Activated T-helper 1 cell treated with anti-CD3 and anti-CD28 coated beads, Interleukin-12 subunit alpha, Interleukin-12 subunit beta, Interleukin-2, Interleukin-4 antibody, amounts not matched to agents 30 ng/mL and 10 ng/mL and 1 ng/mL, durations not matched to agents 14 hours and 24 hours and 36 hours (primary cell): ENCODE measurements at places on chromosomes 13 and 19.
A peak's percentile ranks its signal among the peaks of the same experiment; 100 is the strongest.

GRCh38 chr13:29520671-29521070 lies 74.8 kb downstream of the SLC7A1 start:
- H3K36me3 ChIP-seq = peaks cover 37% of the 10 kb centered on the region
- no peak overlapping the region for H3K27ac ChIP-seq
- no peaks in the 10 kb centered on the region for H3K4me1 ChIP-seq
- H3K4me3 ChIP-seq = no peak overlapping the region
- no peaks in the 10 kb centered on the region for H3K27me3 ChIP-seq
- no peak for DNase-seq

DNA sequence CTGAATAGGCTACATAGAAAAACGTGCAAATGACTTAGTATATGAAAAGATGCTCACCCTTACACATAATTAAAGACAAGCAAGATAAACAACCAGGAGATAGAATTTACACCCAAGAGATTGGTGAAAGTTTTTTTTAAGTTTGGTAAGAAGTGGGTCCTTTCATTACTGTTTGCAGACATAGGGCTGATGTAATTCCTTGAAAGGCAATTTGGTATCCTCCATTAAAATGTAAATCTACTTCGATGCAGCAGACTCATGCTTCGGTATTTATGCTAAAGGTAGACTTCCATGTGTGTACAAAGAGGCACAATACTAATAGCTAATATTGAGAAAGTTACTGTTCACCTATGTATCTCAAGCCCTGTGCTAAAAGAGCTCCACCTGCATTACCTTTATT lies 33.5 kb downstream of the CNMD start:
- H3K27ac ChIP-seq = no peak overlapping the region
- H3K4me1 ChIP-seq = no peaks in the 10 kb centered on the region
- no peak for DNase-seq
- H3K4me3 ChIP-seq = no peak overlapping the region
- no peaks in the 10 kb centered on the region for H3K27me3 ChIP-seq
- no peaks in the 10 kb centered on the region for H3K36me3 ChIP-seq

- H3K4me3 ChIP-seq = no peak overlapping the region
- no peaks in the 10 kb centered on the region for H3K4me1 ChIP-seq
- no peak for DNase-seq
- no peaks in the 10 kb centered on the region for H3K27me3 ChIP-seq
- no peaks in the 10 kb centered on the region for H3K36me3 ChIP-seq
- no peak overlapping the region for H3K27ac ChIP-seq
Measured at GRCh38 chr13:71583581-71583980, 283.4 kb downstream of the DACH1 start.

- DNase-seq = no peak
- H3K4me3 ChIP-seq = no peak overlapping the region
- H3K27ac ChIP-seq = no peak overlapping the region
- peaks cover 2% of the 10 kb centered on the region for H3K36me3 ChIP-seq
- H3K4me1 ChIP-seq = no peaks in the 10 kb centered on the region
Measured at GRCh38 chr19:3851254-3852176, 17.3 kb downstream of the ZFR2 start.

DNA sequence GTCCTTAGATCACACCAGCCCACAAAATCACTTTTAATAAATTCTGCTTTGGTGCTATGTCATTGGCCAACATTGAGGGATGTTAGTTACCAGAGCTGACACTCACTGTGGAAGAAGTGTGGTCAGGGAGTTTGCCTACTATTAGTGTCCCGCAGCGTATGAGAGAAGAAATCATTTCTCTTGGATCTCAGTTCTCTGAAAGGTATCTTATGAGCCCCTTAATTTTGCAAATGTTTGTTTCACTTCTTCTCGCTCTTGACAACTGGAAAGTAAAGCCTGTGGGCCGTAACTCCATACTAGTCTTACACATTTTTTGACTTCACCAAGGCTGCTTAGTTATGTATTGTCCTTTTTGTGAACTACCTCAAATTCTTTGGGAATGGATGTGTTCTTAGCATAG lies 80.9 kb downstream of the FLT1 start:
- peaks cover 8% of the 10 kb centered on the region for H3K36me3 ChIP-seq
- no peak overlapping the region for H3K27ac ChIP-seq
- peaks cover 17% of the 10 kb centered on the region for H3K4me1 ChIP-seq
- H3K4me3 ChIP-seq = no peak overlapping the region
- H3K27me3 ChIP-seq = peaks cover 2% of the 10 kb centered on the region

GRCh38 chr13:29513002-29513980 lies 82.2 kb downstream of the SLC7A1 start:
- DNase-seq = no peak
- H3K36me3 ChIP-seq = peaks cover 28% of the 10 kb centered on the region
- no peaks in the 10 kb centered on the region for H3K4me1 ChIP-seq
- H3K4me3 ChIP-seq = no peak overlapping the region
- H3K27ac ChIP-seq = no peak overlapping the region

DNA sequence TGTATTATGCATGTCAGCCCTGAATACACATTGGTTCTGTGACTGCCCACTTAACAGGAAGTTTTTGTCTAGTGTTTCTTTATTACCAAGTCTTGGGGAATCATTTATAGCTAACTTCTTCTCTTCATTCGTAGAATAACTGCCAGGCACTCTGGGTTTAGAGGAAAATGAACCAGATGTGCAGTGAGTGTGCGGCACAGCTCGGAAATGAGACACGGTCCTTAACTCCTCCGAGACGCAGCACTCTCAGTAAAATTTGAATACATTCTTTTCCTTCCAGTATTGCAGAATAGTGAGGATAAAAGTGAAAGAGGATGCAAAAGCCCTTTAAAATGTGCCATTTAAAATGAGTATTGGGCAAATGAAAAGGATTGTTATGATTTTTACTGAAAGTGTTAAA lies 29.2 kb downstream of the ATP8A2 start:
- no peak overlapping the region for H3K4me3 ChIP-seq
- no peak overlapping the region for H3K27ac ChIP-seq
- peaks cover 7% of the 10 kb centered on the region for H3K27me3 ChIP-seq
- H3K36me3 ChIP-seq = no peaks in the 10 kb centered on the region
- H3K4me1 ChIP-seq = no peaks in the 10 kb centered on the region
- DNase-seq = no peak

DNA sequence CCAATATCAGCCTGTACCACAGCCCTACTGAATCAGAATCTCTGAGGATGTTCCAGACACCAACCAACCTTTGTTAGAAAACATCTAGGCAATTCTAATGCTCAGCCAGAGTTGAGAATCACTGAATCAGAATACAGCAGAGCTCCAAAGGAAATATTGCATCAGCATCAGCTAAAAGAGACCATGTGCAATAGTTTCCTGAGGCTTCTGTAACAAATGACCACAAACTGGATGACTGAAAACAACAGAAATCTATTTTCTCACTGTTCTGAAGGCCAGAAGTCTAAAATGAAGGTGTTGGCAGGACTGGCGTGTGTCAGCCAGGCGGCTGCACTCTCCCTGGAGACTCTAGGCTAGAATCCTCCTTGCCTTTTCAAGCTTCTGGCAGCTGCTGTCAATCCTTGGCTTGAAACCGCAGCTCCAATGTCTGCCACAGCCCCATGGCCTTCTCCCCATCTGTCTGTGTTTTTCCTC lies 1.2 kb upstream of the DCT start:
- H3K4me1 ChIP-seq = no peaks in the 10 kb centered on the region
- DNase-seq = no peak
- H3K27me3 ChIP-seq = peaks cover 2% of the 10 kb centered on the region
- no peaks in the 10 kb centered on the region for H3K36me3 ChIP-seq
- no peak overlapping the region for H3K4me3 ChIP-seq
- no peak overlapping the region for H3K27ac ChIP-seq

GRCh38 chr13:99802416-99802815 lies 169.2 kb downstream of the ZIC5 start:
- H3K27ac ChIP-seq = no peak overlapping the region
- no peaks in the 10 kb centered on the region for H3K36me3 ChIP-seq
- H3K4me3 ChIP-seq = no peak overlapping the region
- H3K27me3 ChIP-seq = peaks cover 3% of the 10 kb centered on the region

DNA sequence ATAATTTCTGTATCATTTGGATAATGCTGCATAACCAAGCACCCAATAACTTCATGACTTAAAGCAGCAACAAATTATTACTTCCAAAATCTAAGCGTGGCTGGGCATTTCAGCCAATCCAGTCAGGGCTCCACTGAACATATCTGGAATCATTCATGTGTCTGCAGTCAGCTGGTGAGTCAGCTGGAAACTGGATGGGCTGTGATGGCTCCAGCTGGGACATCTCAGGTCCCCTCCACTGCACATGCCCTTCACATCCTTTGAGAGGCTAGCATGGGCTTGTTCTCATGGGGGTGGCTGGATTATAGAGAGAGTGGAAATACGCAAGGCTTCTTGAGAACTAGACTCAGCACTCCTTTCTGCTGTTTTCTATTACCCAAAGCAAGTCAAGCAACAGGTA lies 961.9 kb downstream of the DIAPH3 start:
- H3K27me3 ChIP-seq = no peaks in the 10 kb centered on the region
- no peak for DNase-seq
- H3K4me3 ChIP-seq = no peak overlapping the region
- H3K36me3 ChIP-seq = no peaks in the 10 kb centered on the region

DNA sequence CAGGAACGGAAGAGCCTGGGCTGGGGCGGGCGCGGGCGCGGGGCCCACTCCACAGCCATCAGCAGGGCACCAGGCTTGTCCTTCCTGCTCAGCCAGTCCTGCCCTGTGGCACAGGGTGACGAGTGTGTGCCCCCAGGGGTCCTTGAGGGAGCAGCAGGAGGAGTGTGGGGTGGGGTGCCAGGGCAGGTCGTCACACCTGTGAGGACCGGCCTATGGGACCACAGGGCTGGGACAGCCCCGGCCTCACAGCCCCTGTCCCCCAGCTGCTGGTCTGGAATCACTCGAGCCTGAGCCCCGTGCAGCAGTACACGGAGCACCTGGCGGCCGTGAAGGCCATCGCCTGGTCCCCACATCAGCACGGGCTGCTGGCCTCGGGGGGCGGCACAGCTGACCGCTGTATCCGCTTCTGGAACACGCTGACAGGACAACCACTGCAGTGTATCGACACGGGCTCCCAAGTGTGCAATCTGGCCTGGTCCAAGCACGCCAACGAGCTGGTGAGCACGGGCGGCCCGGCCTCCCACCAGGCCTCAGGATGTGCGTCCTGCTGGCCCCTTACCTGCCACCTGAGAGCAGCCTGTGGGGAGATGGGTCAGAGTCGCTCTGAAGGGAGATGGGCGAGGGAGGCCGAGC lies 6.7 kb upstream of the TEKTIP1 start:
- no peak overlapping the region for H3K4me3 ChIP-seq
- DNase-seq = no peak
- no peaks in the 10 kb centered on the region for H3K4me1 ChIP-seq
- H3K27ac ChIP-seq = no peak overlapping the region
- H3K27me3 ChIP-seq = no peaks in the 10 kb centered on the region
- peaks cover 11% of the 10 kb centered on the region for H3K36me3 ChIP-seq

GRCh38 chr19:40791349-40791748 lies 7.6 kb upstream of the EGLN2 start:
- peak overlapping the region; percentile 40 for H3K27ac ChIP-seq
- H3K4me3 ChIP-seq = no peak overlapping the region
- DNase-seq = no peak
- peaks cover 22% of the 10 kb centered on the region for H3K36me3 ChIP-seq

DNA sequence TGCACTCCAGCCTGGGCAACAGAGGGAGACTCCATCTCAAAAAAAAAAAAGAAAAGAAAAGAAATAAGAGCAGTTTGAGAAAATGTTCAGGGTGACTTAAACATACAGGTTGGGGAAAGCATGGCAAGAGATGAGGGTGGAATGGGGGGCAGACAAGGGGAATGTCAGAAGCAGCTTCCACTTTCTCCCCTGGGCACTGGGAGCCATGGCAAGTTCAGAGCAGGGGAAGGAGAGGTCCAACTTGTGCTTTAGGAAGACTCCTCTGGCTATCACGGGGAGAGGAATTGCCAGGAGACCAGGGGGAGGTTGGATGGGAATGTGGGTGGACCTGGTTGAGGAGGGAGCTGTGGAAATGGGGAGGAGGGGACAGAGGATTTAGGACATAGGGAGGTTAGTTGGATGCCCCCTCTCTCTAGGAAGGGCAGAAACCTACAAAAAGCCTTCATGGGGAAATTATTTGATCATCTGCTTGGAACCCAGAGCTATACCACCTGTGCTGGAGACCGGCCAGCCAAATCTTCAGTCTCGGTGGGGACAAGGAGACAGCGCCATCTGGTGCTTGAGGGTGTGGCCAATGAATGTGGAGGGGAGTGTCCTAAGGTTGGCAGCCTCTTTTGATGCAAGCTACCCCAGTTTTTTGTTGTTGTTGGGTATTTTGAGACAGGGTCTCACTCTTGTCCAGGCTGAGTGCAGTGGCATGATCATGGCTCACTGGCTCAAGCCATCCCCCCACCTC lies 7.3 kb upstream of the STRN4 start:
- no peak overlapping the region for H3K4me3 ChIP-seq
- DNase-seq = peak; percentile 56
- no peaks in the 10 kb centered on the region for H3K27me3 ChIP-seq
- H3K27ac ChIP-seq = no peak overlapping the region
- peaks cover 7% of the 10 kb centered on the region for H3K36me3 ChIP-seq

GRCh38 chr19:38634757-38635482 lies 12.5 kb upstream of the ACTN4 start:
- H3K4me3 ChIP-seq = peak overlapping the region; percentile 43
- H3K27ac ChIP-seq = peak overlapping the region; percentile 83
- H3K4me1 ChIP-seq = peaks cover 36% of the 10 kb centered on the region
- H3K27me3 ChIP-seq = no peaks in the 10 kb centered on the region

- H3K27me3 ChIP-seq = peaks cover 3% of the 10 kb centered on the region
- H3K4me3 ChIP-seq = no peak overlapping the region
- no peaks in the 10 kb centered on the region for H3K4me1 ChIP-seq
- H3K27ac ChIP-seq = no peak overlapping the region
- DNase-seq = no peak
Measured at GRCh38 chr19:5407356-5407755, 47.9 kb upstream of the ZNRF4 start.

DNA sequence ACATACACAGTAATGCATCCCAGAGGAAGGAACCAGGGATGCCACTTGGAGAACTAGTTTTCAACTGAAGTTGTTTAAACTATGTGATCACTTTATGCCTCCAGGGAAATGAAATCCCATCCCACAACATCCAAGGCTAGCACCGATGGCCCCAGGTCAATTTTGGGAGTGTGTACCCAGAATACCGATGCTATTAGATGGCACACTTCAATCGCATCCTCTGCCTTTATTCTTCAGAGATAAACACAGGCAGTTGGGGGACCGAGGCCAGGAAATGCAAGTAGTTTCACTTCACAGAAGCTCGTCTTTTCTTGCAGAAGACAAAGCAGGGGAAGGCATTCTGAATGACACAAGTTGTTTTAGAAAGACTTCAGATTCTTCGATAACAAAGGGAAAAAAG lies 13.8 kb downstream of the STK24 start:
- no peaks in the 10 kb centered on the region for H3K27me3 ChIP-seq
- peaks cover 22% of the 10 kb centered on the region for H3K36me3 ChIP-seq
- peak; percentile 42 for DNase-seq
- peaks cover 91% of the 10 kb centered on the region for H3K4me1 ChIP-seq
- H3K27ac ChIP-seq = peak overlapping the region; percentile 88

GRCh38 chr19:13460045-13460444 lies 46.2 kb downstream of the CACNA1A start:
- H3K27me3 ChIP-seq = no peaks in the 10 kb centered on the region
- no peak overlapping the region for H3K27ac ChIP-seq
- H3K4me1 ChIP-seq = no peaks in the 10 kb centered on the region

- H3K27me3 ChIP-seq = no peaks in the 10 kb centered on the region
- peaks cover 42% of the 10 kb centered on the region for H3K4me1 ChIP-seq
- peaks cover 9% of the 10 kb centered on the region for H3K36me3 ChIP-seq
- H3K27ac ChIP-seq = peak overlapping the region; percentile 4
- DNase-seq = no peak
Measured at GRCh38 chr19:13122980-13123957, 5.2 kb downstream of the NACC1 start.
